Stomach (tissue), 19 donors: ENCODE measurements at places on chromosomes 13 and 19.
A peak's percentile ranks its signal among the peaks of the same experiment; 100 is the strongest.

- no peak for DNase-seq
Measured at GRCh38 chr19:28874742-28875141, 338.2 kb downstream of the UQCRFS1 start.

- no peak for DNase-seq
Measured at GRCh38 chr13:27822873-27823311, 30.6 kb downstream of the GSX1 start.

DNA sequence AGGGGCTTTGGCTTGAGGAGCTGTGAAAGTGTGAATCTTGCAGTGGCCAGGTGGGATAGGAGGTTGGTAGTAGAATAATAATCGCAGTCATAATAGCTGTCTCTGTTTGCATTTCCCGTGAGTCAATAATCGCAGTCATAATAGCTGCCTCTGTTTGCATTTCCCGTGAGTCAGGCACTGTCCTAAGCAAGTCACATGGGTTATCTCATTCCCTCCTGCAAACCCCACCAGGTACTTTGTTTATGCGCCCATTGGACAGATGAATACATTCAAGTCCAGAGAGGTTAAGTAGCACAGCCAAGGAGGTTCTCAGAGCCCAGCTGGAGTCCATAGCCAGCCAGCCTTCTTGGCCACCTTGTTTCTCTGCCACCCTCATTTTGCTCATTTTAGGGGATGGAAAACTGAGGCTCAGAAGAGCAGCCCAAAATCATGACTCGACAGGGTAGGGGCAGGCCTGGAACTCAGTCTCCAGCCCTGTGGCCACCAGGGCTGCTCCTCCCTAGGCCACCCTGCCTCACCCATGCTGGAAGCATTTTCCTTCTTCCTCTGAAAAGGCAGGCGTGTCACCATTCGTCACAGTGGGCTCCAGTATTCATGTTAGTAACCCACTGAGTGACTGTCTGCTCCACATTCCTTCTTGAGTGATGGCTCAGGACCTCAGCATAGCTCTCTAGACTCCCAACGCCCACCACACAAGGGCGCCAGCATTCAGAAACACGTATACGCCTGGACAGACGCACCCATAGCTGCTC is 206.2 kb downstream of the URI1 start:
- DNase-seq = no peak

DNA sequence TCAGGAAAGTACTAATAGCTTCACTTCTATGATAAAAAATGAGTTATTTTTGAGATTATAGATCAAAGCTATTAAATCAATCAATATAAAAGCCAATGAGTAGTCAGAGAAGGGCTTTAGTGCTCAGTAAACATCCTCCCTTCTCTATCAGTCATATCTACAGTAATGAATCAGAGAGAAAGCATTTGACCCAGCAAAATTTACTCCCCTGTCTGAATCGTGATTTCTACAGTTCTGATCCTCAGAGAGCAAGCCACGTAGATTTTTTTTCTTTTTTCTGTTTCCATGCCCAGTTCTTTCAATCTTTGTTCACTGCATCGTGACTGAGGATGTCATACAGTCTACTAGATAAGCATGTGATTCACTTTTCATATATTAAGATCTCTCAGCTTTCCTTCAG is 16.2 kb upstream of the MBNL2 start:
- DNase-seq = no peak

- peak; percentile 89 for DNase-seq
Measured at GRCh38 chr19:55640577-55641425, at the start of gene ZNF580. TSS of gene ZNF580 (plus strand) at chr19:55641002. CDS start at chr19:55642509, 1,507 bp downstream.

GRCh38 chr13:47723898-47724297 is 277.2 kb downstream of the SUCLA2 start:
- DNase-seq = no peak

GRCh38 chr19:56103027-56103614 is 18.0 kb downstream of the ZNF787 start:
- no peak for DNase-seq

DNA sequence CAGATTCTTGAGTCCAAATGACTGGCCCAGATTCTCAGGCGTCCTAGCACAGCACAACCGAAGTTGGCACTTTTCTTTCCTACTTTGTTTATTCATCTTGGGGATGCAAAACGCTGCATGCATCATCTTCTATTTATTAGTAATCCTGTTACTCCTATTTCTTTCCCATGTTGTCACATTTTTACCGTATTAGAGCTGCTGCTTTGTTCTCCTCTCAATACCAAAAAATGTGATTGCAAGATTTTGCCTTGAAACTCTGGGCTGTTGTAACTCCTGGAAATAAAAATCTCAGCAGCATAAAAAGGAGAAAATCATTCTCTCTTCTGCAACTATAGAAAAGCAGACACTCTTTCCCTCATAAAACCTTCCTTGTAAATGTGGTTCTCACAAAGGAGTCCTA is 12.9 kb upstream of the IGSF23 start:
- DNase-seq = no peak

GRCh38 chr19:30743702-30744101 is 371.5 kb downstream of the ZNF536 start:
- no peak for DNase-seq

- no peak for DNase-seq
Measured at GRCh38 chr19:16779539-16780163, 49.5 kb upstream of the SIN3B start.

GRCh38 chr19:31015778-31016177 is 333.5 kb downstream of the TSHZ3 start:
- DNase-seq = no peak

- DNase-seq = no peak
Measured at GRCh38 chr13:27289011-27289665, 18.5 kb downstream of the RASL11A start.

- peak; percentile 50 for DNase-seq
Measured at GRCh38 chr13:42333613-42334328, 61.8 kb downstream of the AKAP11 start.

DNA sequence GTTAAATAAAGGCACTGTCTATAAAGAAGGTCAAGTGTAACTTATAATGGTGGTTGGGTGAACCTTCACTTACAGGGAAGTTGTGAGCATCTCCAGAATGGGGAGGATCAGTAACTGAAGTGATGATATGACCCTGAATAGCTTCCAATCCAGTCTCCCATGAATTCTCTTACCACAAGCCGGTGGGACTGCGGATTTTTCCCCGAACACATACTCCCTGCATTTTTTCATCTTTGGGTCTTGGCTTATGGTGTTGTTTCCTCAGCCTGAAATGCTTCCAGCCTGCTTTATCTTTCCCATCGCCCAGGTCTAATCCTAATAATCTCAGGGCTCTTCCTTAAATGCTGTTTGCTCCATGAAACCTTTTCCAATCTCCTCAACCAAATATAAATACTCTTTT is 2.0 kb upstream of the CSNK1A1L start:
- no peak for DNase-seq

DNA sequence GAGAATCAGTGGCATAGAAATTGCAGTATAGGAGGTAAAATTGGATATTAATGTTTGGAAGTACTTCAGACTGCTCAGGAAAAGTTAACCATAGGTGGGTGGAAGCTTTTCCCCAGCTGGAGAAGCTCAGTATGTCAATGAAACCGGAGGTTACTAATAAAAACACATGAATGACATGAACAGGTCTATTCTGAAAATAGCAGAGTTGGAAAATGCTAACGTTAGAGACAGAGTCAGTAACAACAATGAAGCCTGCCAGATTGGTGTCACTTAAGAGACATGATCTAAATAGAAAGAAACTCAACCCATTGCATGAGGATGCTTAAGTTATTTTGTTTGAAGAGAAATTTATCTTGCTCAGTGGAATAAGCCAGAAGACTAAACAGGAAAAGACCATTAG is 364.5 kb downstream of the DNAJC15 start:
- no peak for DNase-seq

- no peak for DNase-seq
Measured at GRCh38 chr13:108929532-108930206, 300.3 kb downstream of the MYO16 start.

DNA sequence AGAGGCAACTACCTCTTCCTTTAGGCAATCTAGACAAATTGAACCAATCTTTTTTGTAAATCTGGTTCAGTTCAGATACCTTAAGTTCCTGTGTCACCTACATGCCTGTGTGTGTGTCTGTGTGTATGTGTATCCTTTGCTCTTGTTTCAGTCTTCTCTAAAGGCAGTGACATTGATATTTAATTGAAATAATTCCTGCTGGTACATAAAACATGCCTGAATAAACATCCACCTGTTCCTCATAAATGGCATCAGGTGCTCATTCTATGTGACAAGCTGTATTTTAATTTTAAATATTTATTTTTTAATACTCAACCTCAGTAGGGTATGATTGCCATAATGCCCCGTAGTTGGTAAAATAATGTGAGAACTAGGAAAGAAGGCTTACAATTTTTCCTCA is 1606.4 kb upstream of the PRR20A start:
- no peak for DNase-seq

GRCh38 chr13:50449465-50449864 is 394.0 kb downstream of the DLEU7 start:
- DNase-seq = no peak

GRCh38 chr19:7904074-7905020 is 670 bp downstream of the MAP2K7 start:
- no peak for DNase-seq

DNA sequence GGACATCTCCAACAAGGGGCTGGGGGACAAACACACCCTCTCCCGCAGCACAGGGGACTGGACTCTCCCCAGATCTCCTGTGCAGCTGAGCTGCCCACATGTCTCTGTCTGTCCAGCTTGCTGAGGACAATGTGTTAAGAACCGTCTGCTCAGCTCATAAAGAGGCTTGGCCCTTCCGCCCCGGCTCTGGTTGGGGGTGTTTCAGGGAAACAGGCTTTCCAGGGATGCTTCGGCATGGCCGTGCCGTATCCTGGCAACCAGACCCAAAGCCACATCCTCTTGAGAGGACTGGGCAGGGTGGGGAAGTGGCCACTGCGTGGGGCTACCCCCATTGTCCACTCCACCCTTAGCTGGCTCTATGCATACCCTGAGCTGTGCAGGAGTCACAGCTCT is 41.1 kb upstream of the CHST8 start:
- DNase-seq = no peak

- no peak for DNase-seq
Measured at GRCh38 chr19:41415154-41415571, 12.0 kb downstream of the B3GNT8 start.

DNA sequence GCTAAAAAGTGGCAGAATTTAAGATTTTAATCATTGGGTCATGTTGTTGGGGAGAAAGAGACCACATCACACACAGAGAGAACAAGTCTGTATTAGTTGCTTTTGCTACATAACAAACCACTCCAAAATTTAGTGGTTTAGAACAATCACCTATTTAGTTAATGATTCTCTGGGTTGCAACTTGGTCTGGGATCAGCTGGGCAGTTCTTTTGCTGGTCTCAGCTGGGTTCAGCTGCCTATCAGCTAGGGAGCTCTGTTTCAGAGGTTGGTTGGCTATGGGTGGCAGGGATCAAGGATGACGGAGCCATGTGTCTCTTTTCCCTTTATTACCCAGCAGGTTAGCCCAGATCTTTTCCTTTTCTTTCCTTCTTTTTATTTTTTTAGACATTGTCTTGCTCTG is 8.9 kb downstream of the PINLYP start:
- DNase-seq = no peak

DNA sequence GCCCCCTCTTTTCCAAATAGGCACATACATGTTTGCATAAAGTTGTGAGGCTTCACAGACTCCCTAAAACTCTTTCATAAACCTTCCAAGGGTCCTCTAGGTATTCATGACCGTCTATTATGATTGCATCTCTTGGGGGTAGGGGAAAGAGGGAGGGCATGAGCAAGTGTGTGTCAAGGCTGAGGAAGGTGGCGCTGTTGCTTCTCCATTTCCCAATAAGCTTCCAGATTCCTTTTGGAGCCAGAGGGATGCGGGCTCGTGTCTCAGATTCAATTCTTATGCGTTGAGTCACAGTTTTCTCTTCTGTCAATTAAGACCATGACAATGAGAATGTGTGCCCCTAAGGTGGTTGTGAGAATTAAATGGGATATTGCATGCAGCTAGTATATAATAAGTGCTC is 51.0 kb upstream of the CYP2A7 start:
- no peak for DNase-seq

DNA sequence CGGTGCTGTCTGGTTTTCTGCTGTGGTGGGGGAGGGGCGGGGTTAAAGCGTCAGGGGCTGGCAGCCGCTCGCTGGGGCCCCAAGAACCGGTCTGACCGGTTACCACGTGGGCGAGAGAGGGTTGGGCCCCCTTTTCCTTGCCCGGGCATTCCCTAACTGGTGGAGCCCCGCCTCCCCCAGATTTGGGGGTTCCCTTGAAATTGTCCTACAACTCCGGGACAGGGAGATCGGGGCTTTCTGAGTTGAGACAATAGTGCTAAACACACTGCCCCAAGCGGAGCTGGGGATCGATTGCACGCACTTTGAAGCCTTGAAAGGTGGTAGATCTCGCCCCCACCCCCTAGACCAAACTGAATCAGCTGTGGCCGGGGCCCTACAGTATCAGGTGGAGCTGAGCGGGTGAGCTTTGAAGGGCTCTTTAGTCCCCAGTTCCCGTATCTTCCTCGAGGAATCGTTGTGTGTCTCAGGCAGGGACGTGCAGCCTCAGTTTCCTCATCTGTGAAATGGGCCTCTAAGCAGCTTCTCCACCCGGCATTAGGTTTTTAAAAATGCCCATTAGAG is 4.8 kb downstream of the IER2 start:
- DNase-seq = peak; percentile 92

DNA sequence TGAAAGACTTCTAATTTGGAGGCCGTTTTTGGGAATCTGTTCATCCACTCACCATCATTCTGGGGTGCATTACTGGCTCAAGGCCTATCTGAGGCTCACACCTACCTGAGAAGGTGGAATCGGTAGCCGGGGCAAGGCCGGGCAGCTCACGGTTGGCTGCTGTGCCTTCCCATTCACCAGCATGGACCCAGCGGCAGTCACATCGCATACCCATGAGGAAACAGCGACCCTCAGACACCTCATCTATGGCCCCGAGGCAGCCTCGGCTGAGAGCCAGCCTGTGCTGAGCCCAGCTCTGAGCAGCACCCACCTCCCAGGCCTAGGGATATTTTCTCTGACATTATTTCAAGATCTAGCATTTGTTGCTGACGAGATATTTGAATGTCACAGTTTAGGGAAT is 130.5 kb downstream of the ATP11A start:
- no peak for DNase-seq
